ENCODE measurements at places on chromosomes 16 and 17.
A peak's percentile ranks its signal among the peaks of the same experiment; 100 is the strongest.

- no peak for DNase-seq
These were observed 40.4 kb downstream of the CDK5R1 start for GRCh38 chr17:32527146-32527545.

DNA sequence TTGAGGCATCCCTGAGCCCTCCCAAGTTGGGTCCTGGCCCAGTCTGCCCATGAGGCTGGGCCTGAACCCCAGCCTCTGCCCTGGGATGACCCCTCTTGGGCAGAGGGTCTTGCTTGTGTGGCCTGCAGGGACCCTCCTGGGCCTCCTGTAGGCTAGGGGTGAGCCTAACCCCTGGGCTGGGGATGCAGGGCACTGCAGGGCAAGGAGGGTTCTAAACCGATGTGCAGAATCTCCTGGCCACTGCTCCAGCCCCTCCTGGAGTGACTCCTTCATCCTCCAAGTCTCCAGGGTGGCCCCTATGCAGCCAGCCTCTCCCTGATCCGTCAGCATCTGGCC, 37.5 kb downstream of the LGALS9 start:
- DNase-seq: no peak

DNA sequence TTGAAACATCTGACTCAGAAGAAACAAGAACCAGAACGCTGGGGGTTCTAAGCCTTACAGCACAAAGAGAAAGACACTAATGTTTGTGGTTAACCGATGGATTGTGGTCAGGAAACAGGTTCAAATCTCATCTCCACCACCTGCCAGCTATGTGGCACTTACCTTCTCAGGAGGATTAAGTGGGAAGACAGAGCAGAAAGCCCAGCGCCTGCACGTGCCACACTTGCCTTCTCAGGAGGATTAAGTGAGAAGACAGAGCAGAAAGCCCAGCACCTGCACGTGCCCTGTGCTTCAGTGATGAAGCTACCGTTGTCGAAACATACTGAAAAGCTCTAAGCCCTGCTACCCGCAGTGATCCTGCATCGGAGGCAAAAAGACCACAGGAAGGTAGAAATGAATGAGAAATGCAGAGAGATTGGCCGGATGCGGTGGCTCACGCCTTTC, 90.6 kb downstream of the NXN start:
- no peak for DNase-seq

DNA sequence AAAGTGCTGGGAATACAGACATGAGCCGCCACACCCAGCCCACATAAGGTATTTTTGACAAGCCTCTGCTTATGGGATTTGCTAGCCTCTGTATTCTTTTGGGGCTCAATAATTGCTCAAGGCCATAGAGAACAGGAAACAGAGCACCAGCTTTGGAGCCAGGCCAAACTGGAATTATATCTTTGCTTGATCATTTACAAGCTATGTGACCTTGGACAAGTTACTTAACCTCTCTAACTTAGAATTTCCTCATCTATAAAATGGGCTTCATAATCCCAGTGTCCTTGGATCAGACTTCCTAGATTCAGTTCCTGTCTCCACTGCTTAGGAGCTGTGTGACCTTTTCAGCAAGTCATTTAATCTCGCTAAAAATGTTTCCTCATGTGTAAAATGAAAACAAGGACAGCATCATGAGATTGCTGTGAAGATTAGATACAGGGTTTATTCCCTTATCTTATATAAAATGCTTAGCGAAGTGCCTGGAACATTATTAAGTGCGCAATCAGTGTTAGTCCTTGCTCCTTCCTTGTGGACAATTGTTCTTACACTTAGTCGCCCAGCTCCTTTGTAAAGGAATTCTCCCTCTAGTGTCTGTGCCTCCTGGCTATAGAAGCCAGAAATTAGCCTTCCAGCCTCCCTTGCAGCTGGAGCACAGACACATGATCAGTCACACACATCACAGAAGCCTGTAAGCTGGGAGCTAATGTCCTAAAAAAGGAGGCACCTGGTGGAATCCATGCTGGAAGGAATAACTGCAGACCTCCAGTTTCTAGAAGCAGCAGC, 16.6 kb downstream of the KRT9 start:
- no peak for DNase-seq

DNA sequence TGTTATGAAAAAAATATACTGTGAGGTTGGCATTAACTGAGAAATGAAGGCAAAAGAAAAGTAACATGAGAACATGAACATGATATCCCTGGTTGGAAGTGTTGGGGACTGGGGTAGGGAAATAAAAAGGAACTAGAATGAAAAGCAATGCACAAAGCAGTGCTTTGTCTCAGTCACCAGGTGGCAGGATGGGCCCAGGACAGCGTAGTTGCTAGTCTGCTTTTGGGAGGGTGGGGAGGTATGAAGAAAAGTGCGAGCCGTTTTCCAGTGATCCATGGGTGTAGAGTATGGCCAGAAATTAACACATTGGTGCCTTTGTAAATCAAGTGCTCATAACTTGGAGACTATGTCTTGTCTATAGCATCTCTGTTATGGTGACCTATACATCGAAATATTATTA, 662.5 kb upstream of the SALL1 start:
- DNase-seq: no peak

DNA sequence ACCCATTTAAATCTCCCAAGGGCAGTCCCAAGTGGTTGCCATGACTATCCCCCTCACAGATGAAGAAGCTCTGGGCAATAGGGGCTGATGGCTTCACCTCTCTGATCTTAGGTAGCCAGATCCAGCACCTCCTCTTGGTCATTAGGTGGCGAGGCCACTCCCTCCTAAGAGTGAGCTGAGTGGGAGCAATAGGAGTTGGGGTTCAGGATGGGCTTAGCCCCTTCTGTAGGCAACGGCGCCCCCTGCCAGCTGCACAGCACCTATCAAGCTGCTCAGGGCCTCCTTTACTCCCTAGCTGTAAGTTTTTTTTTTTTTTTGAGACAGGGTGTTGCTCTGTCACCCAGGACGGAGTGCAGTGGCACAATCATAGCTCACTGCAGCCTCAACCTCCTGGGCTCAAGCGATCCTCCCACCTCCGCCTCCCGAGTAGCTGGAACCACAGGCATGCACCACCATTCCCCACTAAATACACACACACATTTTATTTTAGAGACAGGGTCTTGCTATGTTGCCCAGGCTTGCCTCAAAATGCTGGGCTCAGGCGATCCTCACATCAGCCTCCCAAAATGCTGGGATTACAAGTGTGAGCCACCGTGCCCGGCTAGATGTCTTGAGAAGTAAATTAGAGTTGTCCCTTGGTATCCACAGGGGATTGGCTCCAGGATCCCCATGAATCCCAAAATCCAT, 3.5 kb upstream of the RRAD start:
- DNase-seq: peak; percentile 37

- DNase-seq: no peak
These were observed 74.6 kb downstream of the AMFR start for GRCh38 chr16:56350491-56351405.

- no peak for DNase-seq
These were observed 214.6 kb downstream of the CCDC182 start for GRCh38 chr17:57530508-57530907.

DNA sequence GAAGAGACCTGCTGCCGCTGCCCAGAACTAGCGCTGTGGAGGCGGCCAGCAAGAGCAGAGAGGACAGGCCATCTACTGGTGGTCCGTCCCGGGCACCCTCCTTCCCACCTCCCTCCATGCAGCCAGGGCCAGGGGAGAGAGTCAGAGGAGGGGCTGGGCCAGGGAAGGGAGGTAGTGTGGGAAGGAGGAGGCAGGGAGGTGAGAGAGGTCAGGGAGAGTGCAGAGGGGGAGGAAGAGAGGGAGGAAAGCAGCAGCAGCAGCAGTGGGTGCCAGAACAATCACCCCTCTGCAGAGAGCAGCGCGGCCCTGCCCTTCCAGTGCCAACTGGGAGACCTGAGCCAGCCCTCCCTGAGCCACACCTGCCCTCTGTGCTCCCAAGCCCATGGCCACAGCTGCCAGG, 6.6 kb downstream of the C16orf95 start:
- no peak for DNase-seq

GRCh38 chr16:17301593-17302135, 169.1 kb downstream of the XYLT1 start:
- no peak for DNase-seq

Measured in activated CD8-positive, alpha-beta memory T cell treated with anti-CD3 and anti-CD28 coated beads, Interleukin-2, amount 50 U/mL, for 4 hours (primary cell).